ENCODE measurements at places on chromosomes 6 and 20. TPM values are rescaled to one million over a fixed set of nuclear protein-coding genes. Genes with fewer than 3 reads are reported as not detected.

GRCh38 chr20:40551125-40551530 lies 137.9 kb downstream of the MAFB start:
- no peaks in the 10 kb centered on the region for H3K36me3 ChIP-seq
- no peak overlapping the region for H3K27ac ChIP-seq
- no peaks in the 10 kb centered on the region for H3K27me3 ChIP-seq
- no peak overlapping the region for H3K4me3 ChIP-seq

DNA sequence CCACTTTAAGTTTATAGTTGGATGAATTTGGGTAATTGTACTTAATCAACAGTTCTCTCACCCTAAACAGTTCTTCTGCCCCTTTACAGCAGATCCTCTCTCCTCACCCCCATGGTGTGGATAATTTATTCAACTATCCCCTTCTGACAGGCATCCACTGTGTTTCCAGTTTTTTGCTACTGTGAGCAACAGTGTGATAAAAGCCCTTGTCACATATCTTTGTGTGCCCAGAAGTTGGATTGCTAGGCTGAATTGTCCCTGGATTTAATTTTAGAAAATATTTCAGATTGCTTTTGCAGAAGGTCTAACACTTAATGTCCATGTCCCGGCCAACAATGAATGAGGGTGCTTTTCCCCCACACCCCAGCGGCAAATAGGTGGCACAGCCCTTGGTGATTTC lies 30.5 kb upstream of the SCUBE3 start:
- DNase-seq: no peak
- no peaks in the 10 kb centered on the region for H3K27me3 ChIP-seq
- no peaks in the 10 kb centered on the region for H3K36me3 ChIP-seq
- no peak overlapping the region for H3K4me3 ChIP-seq
- peaks cover 11% of the 10 kb centered on the region for H3K4me1 ChIP-seq

- no peaks in the 10 kb centered on the region for H3K4me1 ChIP-seq
- H3K27ac ChIP-seq: no peak overlapping the region
- no peak overlapping the region for H3K4me3 ChIP-seq
- H3K36me3 ChIP-seq: no peaks in the 10 kb centered on the region
- H3K27me3 ChIP-seq: no peaks in the 10 kb centered on the region
- DNase-seq: no peak
These were observed 181.4 kb downstream of the MOXD1 start for GRCh38 chr6:132219901-132220300.

VIP gene
- total RNA-seq: 1.6 TPM

- H3K27me3 ChIP-seq: no peaks in the 10 kb centered on the region
- H3K4me3 ChIP-seq: no peak overlapping the region
- no peak overlapping the region for H3K27ac ChIP-seq
- DNase-seq: no peak
- no peaks in the 10 kb centered on the region for H3K36me3 ChIP-seq
These were observed 58.4 kb downstream of the HIVEP2 start for GRCh38 chr6:142886431-142887170.

DNA sequence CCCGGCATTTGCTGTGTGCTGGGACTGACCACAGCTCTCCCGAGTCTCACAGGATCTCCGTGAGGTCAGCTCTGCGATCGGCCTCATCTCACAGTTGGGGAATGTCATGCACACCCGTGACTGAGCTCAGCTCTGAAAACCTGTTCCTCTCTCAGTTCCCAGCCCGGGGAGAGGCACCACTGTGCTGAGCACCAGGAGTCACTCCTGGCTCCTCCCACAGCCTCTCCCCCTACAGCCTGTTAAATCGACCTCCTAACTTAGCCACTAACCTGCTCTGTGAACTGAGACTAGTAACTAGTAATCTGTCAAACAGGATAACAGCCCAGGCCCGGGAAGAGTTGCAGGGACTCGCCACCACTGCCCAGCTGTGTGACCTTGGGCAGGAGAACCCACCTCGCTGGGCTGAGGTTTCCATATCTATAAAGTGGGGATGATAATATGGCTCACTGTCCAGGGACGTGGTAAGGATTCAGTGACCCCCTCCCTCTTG lies 20.1 kb upstream of the NOL4L start:
- H3K36me3 ChIP-seq: no peaks in the 10 kb centered on the region
- no peak for DNase-seq
- no peaks in the 10 kb centered on the region for H3K4me1 ChIP-seq
- no peak overlapping the region for H3K4me3 ChIP-seq
- H3K27ac ChIP-seq: no peak overlapping the region

All from upper lobe of right lung (tissue), 1 donor.